Effector CD8-positive, alpha-beta T cell (primary cell): ENCODE measurements at places on chromosomes 5 and 9.

GRCh38 chr5:56856541-56857178 is 41.3 kb downstream of the MAP3K1 start:
- DNase-seq, result no peak

DNA sequence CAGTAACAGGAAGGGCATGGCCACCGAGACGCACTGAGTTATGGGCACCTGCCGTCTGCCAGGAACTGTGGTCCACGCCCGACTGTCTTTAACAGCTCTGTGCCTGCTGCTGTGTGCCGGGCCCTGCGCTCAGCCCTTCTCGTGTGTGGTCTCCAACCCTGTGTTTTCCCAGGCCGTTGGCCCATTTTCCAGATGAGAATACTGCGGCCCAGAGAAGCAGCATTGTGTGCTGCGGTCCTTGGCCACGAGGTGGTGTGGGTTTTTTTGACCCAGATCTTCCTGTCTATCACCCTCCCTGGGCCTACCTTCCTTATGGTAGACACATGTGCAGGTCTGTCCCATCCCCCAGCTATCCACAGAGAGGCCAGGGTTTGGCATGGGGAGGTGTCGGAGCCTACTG is 47.0 kb downstream of the RXRA start:
- no peak for DNase-seq

- peak; percentile 20 for DNase-seq
Observed at GRCh38 chr5:157222506-157223230, 42.0 kb downstream of the ITK start.

DNA sequence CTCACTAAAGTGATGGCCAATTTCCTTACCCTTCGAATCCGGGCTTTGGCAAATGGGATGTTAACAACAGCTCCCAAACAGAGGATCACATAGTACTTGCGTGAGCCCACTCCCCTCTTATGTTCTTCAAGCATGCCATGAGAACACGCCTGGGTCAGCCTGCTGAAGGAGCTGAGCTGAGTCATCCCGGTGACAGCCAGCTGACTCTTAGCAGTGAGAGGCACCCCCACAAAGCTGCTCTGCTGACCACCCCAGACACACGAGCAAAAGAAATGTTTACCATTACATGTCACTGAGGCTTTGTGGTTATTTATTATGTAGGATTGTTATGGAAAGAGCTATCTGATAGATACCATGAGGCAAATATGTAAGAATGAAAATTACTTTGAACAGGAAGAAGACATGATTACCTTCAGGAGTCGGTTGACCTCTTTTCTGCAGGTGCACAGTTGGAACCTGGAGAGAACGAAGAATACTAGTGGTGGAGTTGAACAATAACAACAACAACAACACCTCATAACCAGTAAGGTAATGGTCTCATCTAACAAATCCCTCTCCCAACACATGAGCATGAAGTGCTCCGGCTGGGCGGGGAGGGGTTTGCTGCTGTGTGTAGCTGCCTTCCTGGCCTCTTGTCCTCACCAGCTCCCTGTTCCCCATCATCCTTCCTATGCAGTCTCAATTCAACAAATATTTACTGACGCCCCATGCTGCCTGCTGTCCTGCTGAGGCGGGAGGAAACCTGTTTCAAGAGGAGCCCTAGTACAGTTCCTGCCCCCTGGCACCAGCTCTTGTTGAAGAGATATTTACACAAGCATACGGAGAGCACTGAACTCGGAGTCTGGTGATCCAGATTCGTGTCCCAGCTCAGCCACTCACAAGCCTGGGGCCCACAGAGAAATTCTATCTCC is 69.4 kb upstream of the LHFPL2 start:
- DNase-seq, result no peak

DNA sequence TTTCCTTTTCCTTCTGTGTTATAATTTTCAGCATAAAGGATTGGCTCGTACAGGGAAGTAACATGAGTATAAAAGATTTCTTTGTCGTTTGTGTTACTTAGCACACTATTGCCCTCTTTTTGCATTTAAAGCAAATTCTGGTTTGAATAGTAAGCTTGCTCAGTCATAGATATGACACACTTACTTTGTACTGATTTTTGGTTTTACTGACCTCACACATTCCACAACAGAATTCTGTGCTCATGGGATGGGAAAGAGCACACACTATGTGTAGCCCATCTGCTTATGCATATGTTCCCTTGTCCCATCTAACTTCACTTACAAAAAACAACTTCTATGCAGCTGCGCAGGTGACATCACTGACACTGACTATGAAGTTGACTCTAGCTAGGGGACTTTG is 111.9 kb upstream of the MTAP start:
- no peak for DNase-seq

DNA sequence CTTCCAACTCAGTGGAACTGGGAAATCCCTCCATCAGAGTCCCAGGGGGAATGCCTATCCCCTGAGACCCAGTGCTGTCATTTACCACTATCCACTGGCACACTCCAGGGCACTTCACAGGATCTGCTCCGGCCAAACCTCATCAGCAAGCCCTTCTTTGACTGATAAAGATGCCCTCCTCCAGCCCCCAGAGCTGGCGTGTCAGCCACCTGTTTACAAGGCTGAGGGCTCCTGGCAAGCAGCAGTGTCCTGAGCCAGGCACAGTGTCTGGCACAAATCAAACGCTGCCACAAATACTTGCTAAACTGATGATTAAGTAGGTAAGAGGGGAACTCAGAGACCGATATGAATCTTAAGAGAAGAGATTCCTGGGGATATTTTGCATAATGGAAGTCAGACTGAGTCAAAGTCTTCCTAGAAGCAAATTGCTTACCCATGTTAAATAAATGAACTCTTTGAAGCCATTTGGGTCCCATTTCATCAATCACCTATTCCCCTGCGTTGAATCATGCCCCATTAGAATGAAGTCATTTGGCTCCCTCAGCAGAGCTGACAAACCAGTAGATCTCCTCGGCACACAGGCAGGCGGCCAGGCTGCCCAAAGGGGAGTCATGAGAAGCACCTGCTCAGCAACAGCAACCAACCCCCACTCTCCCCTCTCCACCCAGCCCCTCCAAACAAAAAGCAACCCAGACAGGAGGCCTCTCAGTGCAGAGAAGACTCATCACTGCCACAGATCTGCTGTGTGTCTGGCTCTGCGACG is 97.4 kb downstream of the CDK5RAP2 start:
- DNase-seq, result no peak

GRCh38 chr5:73902327-73903051 is 276.5 kb downstream of the ARHGEF28 start:
- DNase-seq, result no peak

- DNase-seq, result no peak
Observed at GRCh38 chr5:171797543-171797942, 11.9 kb downstream of the SMIM23 start.

DNA sequence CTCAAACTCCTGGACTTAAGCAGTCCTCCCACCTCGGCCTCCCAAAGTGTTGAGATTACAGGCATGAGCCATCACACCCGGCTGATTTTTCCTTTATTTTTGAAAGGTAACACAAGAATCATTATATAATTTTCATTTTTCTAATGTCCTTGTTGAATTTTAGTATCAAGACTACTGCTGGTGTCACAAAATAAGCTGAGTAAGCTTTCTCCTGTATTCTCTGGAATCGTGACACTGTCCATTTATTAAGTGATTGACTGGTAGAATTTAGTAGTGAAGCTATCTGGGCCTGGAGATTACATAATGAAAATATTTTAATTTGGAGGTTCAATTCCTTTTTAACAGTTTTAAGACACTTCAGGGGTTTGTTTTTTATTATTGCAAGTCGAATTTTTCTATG is 9.5 kb downstream of the CDK20 start:
- DNase-seq, result no peak

GRCh38 chr5:153938191-153938842 is 100.4 kb downstream of the FAM114A2 start:
- DNase-seq, result no peak

DNA sequence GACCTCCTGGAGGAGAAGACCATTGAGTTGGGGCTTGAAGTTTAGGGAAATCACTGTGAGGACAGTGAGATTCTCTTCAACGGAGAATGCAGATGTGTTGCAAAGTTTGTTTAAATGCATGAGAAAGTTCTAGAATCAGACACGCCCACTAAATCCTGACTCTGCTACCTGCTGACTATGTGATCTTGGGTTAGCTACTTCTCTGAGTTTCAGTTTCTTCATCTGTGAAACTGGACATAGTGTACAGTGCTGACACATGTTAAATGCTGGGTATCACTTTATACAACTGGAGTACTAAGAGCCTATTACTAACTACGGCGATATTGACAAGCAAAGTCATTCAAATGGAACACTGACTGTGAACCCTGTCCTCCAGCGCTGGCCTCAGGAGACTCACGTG is 255.5 kb downstream of the HSPA4 start:
- DNase-seq, result no peak

- DNase-seq, result no peak
Observed at GRCh38 chr5:53915120-53915519, 354.7 kb downstream of the NDUFS4 start.

DNA sequence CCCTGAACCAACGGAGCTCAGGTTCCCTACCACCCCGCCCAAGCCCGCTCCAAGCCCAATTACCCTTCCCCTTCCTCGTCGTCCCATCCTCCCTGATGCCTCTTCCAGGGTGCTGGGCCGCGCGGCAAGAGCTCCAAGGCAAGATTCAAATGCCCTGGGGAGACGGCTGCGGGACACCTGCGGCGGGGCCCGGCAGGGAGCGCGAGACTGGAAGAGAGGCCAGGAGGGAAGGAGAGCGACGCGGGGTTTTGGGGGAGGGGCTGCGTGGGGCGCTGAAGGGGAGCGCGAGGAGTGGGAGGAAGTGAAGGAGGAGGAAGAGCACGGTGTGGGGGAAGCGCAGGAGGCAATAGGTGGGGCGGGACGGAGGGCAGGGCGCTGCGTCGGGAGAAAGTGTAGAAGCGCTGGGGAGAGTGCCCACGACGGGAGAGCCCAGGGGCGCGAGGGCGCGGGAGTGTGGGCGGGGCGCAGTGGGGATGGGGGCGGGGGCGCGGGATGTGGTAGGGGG is 975 bp upstream of the NXNL2 start:
- no peak for DNase-seq

DNA sequence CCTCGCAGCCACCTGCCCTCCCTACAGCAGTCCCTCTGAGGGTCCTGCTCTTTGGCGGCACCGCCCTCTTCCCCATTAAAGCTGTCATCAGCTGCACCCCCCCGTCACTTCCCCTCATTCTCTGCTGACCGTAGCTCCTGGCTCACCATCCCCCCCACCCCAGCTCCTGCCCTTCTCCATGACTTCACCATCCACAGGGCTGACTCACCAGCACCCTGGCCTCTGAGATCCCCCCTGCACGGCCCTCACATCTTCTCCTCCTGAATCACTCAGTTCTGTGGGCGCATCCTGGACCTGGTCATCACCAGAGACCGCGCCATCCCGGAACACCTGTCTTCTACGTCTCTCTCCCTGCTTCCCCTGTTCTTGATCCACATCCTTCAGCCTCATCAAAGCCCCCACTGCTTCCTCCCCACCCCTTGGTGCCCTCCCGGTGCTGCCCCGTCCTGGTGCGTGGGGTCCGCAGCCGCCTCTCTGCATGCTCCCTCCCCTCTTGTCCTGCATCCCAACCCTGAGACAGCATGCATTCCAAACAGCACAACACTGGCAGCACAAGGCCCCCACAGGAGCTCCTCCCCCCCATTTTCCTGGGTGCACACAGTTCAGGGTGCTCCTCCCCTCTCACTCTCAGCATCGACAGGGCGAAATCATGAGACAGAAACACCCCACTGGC is 12.9 kb downstream of the FLT4 start:
- no peak for DNase-seq

- DNase-seq, result no peak
Observed at GRCh38 chr5:176379881-176380280, 8.5 kb downstream of the NOP16 start.

- no peak for DNase-seq
Observed at GRCh38 chr5:9888501-9888901, 258.4 kb upstream of the TAS2R1 start.

DNA sequence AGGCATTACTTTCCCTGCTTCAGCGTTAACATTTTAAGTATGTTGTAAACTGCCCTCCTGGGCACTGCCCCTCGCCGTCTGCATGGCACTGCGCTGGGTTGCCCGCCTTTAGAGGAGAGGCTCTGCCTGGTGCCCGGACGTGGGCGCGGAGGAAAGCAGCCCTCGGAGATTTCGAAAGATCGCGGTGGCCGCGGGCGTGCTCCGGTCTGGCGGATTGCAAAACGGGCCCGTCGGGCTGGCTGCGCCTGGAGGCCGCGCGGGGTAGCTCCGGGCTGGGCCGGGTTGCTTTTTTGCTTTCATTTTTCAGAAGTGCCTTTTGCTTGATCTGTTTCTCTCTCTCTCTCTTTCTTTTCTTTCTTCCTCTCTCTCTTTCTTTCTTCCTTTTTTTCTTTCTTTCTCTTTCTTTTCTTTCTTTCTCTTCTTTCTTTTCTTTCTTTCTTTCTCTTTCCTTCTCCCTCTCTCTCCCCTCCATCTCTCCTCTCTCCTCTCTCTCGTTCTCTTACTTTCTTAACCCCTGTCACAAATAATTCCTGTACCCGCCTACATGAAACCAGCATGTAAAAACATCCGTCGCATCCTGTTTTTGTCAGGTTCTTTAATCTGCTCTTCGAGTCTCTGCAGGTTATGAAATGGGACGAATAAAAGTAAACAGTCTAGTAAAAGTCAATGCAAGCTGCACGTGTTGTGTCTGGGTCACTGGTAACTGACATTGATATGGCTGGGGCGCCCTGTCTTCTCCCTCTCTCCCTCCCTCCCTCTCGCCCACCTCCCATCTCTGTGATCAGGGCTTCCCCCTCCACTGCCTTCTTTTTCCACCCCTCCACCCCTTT is 1.7 kb downstream of the FST start:
- DNase-seq, result peak; percentile 7

DNA sequence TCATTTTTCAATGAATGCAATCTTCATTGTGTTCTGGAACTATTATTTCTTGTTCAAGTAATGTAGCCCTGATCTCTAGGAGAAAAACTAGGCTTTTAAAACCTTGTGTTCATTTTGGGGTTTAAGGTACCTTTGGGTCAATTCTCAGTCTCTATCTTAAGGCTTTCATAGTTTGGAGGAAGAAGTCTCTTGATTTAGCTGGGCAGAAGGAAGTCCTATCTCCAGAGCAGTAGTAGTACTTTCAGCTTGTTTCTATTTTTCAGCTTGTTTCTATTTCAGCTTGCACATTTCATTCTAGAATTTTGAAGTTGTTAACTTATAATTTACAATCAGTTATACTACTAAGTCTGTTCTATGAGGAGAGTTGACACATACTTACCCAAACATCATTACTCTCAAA is 15.2 kb downstream of the CSNK1G3 start:
- DNase-seq, result no peak

DNA sequence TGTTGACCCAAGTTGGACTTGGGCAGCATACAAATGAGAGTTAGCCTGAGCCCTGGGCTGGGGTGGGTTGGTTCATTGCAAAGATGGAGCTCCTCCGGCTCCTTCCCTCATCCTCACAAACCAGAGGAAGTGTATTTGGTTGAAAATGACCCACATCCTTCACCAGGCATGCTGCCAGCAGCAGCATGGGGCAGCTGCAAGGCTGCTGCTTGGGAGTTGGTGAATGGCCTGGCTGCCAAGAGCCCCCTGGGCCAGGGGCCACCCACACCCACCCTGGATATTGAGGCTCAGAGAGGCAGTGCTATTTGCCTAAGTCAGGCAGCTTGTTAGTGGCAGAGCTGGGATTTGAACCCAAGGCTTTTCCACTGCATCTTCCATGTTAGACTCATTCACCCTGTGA is 29.5 kb downstream of the PPARGC1B start:
- no peak for DNase-seq
